Fibroblast of skin of left biceps (primary cell): ENCODE measurements at places on chromosomes 7 and 10.

DNA sequence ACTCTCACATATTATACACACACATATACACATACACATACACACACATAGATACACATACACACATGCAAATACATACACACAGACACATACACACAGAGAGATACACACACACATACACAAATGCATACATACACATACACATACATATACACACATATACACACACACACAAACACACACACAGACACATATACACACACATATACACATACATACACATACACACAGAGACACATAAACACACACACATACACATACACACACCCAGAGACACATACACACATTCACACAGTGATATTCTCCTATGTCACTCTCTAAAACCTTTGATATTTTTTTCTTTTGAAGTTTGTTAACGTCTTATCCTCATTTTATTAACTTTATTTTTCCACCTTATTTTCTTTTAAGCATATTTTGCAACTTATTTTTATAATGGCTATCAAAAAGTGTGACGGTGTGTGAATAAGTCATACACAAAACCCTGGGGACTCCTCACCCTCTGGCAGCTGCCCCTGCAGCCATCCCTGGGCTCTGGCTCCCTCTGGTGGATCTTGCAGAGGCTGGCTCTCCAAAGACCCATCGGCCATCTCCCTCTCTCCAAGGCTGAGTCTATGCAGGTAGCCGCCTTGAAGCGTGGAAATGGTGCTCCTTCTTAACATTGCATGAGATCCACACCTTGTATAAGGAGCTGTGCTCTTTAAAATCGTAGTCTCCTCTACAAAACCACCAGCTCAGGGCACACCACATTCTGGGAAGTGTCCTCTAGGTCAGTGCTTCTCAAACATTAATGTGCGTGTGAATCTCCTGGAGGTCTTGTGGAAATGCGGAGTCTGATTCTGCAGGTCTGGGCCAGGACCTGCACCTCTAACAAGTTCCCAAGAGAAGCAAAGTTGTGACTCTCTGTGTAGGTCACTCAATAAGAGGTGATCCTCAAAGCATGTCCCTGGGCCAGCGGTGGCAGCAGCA lies 4.1 kb upstream of the C10orf120 start:
- DNase-seq: peak; percentile 6

GRCh38 chr7:116216956-116217571 lies 6.7 kb downstream of the TES start:
- no peak for DNase-seq

- no peak for DNase-seq
These were observed 34.8 kb upstream of the CHST15 start for GRCh38 chr10:124127965-124128810.

- DNase-seq: peak; percentile 21
These were observed 41.6 kb upstream of the EPHB6 start for GRCh38 chr7:142813226-142813625.

DNA sequence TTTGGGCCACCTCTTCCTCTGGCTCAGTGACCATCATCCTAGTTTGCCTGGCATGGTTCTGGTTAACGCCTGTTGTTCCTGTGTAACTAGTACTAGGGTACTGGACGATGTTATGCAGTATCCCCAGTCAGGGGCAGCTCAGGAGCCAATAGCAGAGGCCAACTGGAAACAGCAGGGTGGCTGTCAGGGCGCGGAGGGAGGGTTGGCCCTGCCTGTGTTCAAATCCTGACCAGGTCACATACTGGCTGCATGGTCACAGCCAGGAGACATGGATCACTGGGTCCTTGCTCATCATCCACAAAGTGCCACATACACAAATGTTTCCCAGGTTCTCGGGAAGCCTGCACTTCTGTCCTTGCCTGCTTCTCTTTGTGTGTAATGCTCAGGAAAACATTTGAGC lies 12.3 kb upstream of the RBP3 start:
- no peak for DNase-seq

DNA sequence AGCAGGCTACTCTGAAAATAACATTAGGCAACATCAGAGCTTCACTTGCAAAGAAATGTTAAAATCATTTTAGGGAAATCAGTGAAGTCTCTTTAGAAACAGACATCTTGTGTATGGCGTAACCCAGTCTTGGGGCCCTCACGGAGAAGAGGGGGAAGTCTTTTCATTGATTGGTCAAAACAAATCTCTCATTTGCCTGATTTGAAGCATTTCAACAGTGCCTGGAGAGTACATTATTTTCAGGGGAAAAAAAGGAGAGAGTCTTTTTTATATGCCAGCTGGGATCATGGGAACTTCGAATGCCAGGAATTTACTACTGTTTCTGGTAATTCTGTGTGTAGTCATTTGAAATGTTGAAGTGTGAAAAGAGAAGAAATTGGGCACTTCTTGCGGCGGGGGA lies 471.4 kb downstream of the PLXDC2 start:
- DNase-seq: no peak
